ENCODE measurements at places on chromosomes 13 and 19.

DNA sequence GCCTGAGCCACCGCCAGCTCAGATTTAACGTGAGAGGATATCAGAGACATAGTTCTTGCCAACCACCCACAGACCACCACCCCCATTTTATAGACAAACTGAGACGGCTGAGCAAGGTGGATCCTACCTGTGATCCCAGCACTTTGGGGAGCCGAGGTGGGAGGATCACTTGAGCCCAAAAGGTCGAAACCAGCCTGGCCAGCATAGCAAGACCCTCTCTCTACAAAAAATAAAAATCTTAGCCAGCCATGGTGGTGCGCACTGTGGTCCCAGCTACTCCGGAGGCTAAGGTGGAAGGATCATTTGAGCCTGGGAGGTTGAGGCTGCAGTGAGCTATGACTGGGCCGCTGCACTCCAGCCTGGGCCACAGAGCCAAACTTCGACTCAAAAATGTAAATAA, 30.6 kb upstream of the NDUFS7 start:
- no peak for DNase-seq

DNA sequence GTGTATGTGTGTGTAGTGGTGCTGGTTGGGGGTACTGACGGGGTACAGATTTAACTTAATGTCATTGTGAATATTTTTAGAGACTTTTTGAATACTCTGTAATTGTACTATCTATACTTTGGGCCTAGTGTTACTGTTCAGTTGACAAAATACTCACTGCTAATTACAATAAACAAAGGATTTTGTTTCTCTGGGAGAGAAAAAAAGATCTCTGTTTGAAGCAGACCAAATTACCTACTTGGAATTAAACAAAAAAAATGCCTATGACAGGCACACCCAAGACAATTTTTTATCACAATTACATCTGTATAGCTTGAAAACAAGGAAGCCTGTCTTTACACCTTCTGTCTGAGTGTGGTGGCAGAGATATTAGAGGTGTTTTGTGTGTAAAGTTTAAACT, 45.1 kb downstream of the OLFM4 start:
- DNase-seq: no peak

DNA sequence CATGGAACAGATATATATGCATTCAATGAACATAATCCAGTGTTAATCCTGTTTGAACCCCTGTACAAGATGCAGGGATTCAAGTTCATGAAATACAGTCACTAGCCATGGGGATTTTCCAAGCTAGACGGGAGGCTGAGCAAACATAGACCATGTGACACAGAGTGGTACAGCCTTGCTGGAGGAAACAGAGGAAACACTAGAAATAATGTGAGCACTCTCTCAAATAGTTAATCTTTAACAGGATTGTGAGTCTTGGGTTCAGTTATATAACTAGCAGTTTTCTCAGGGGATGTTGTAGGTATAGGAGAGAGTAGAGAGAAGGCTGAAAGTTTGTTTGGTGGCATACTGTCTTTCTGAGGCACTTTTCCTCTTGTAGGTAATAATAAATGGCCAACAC, 13.9 kb upstream of the LGALS16 start:
- no peak for DNase-seq

DNA sequence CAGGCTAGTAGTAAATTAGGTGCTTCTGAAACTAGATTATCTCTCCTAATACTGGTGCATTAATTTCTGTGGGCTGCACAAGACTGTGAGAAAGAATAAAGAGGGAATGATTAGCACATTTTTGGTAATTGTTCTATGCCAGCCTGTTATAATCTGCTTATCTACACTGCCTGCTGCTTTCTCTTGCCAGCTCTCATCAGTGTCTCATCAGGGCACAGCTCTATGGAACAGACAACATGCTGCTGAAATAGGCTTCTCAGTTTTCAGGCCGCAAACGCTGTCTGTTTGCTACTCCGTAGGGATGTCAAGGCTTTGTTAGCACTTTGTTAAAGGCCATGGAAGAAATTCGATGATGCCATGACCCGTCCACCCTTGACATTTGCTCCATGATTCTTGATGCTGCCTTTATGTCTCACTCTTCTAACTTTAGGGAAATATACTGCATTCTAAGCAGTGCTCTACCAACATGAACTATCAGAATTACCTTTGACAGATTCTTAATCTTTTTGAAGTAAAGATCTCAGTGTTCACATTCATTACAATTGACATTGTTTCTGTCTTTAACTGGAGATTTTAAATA, 84.0 kb upstream of the PRR20A start:
- no peak for DNase-seq

GRCh38 chr13:74966814-74967424, 515.0 kb downstream of the TBC1D4 start:
- DNase-seq: no peak

DNA sequence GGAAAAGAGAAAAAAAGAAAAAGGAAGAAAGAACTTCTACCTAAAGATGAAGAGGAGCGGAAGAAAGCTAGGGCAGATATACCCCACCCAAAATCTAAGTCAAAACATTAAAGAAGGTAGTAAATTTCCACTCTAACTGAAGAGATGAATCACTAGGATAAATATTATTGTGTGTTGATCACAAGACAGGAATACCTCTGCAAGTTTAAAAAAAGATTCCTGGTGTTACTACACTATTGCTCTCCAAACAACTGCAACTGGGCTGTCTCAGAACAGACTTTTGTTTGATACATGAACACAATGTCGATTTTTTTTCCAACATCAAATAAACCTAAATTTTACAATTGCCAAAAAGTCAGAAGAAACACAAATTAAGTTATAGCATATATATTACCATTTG, 6.8 kb downstream of the HSPH1 start:
- no peak for DNase-seq

GRCh38 chr13:99214232-99214631, 13.6 kb downstream of the UBAC2 start:
- DNase-seq: no peak

GRCh38 chr13:91576590-91576989, 178.2 kb downstream of the GPC5 start:
- DNase-seq: peak; percentile 60

DNA sequence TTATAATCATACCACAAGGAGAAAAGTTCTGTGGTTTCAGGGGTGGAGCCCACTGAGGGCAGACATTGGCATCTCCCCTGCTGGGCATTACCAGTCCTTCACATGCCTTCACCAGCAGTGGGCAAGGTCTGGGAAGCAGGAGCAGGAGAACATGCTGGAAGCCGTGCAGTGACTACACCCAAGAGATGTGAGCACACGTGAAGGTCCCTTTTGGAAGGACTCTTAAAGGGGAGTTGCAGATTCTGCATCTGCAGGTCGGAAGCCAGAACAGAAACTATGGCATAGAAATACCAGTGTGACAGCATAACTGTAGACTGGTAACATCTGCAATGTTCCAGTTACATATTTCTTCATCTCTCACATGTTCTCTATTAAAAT, 26.9 kb upstream of the KL start:
- DNase-seq: no peak

DNA sequence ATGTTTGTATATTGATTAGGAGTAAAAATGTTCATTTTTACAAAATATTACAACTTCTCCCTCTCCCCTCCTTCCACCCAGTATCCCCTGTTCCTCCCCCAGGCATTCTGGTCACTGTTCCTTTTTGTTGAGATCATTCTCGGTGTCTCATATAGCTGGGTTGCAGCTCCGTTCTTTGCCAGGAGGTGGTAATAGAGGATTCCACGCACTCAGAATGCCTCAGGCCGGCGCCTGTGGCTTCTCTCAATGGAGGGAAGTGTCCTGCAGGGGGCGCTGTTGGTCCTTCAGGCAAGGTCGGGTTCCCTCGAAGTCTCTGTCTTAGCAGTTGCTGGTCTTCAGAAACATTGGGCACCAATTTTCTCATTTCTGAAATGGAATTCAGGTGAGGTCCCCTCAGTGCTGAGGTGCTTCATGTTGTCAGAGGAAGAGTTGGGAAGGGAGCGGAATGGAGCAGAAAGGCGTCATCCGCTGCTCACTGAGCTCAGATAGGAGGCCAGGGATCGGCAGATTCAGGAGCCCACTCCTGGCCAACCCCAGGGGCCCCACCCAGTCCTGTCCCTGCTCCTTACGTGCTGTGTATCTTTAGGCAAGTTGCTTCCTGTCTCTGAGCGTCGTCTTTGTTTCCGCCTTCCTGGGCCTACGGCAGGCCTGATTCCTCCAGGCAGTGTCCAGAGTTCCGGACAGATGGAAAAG, 10.3 kb upstream of the GARIN5A start:
- DNase-seq: peak; percentile 61

GRCh38 chr13:107961849-107962608, 253.3 kb downstream of the LIG4 start:
- no peak for DNase-seq

DNA sequence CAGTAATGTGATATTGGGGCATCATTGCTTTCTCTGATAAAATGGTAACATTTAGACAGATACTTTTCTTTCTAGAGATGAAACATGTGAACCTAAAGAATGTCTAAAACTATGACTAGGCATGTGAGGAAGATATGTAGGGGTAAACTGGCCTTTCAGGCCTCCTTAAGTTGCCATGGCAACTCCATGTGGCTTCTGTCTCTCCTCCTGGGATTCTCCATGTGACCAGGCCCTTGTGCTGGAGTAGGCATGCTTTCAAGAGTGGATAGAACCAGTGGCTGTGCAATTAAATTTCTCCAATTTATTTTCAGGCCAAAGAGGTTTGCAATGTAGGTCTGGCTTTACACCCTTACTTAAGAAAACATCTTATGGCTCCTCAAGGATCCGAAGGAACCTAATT, 130.8 kb downstream of the OLFM4 start:
- DNase-seq: no peak

DNA sequence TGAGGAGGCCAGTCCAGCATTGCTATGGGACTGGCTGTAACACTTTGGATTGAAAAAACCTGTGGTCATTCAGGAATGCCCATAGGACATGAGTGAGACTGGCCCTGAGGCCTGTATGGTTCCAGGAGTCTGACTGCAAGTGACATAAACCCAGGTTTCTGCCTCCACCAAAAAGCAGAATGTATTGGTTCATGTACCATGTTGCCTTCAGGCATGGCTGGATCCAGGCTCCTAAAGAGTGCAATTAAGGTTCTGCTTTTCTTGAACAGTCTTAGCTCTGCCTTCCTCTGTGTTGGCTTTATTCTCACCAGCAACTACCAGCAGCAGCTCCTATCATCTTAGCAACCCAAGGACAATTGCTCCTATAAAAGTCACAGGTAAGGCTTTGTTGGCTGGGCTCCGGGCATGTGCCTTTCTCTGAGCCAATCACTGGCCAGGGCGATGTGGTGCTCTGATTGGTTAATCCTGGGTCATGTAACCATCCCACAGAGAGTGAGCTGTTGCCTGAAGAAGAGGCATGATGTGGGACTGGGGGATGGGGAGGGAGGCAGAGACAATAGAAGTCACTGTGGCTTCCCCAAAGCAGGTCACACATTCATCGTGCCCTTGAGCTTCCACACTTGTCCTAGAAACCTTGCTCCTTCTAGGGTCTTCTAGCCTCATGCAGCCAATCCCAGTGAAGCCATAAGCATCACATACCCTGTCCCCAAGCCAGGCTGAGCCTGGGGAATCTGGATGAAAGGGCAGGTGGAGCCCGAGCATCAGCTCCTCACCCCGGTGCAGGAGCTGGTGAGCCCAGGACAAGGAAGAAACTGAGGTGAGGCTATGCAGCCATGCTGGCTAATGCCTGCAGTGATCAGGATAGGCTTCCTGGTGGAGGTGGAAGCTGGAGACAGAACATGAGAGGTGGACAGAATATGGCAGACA, 123.9 kb downstream of the URI1 start:
- DNase-seq: no peak

DNA sequence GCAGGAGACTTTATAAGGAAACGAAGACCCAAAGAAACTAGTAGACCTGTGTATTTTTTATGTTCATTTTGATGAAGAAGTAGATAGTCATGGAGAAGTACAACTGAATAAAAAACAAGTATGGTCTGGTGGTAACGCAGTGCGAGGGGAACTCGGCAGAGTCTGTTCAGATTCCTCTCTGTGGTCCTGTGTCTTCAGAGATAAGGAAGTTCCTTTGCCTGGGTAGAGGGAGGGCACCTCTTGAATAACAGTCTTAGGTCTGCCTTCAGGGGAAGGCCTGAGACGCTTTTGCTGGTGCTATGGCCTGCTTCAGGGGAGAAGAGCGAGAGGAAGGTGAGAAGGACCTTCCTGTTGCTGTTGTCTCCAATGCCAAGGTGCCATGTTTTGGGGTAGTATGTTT, 25.9 kb upstream of the SLC46A3 start:
- DNase-seq: no peak

- DNase-seq: no peak
Measured at GRCh38 chr13:24759197-24759596, 4.8 kb upstream of the RNF17 start.

- DNase-seq: peak; percentile 44
Measured at GRCh38 chr19:11196406-11197287, 698 bp downstream of the KANK2 start.

GRCh38 chr13:28313579-28313978, 175.2 kb downstream of the PAN3 start:
- DNase-seq: peak; percentile 36

DNA sequence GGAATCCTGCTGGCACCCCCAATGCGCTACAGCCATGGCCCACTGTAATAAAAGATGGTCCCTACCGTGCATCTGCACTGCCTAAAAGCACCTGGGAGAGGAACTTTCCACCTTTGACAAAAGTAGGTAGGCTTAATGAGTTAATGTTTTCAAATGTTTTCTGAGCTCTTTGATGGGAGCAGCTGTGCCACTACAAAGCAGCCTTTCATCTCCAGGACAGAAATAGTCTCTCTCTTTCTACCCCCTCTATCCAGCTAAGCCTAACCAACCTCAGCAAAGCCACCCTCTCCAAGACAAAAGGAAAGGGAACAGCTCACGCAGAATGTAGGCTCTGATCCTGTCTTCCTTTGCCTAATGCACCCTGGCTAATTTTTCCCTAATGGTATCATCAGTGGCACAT, 560.2 kb downstream of the UQCRFS1 start:
- no peak for DNase-seq

- DNase-seq: no peak
Measured at GRCh38 chr13:26476111-26476781, 81.2 kb upstream of the WASF3 start.

GRCh38 chr19:38079926-38080380, 144.1 kb downstream of the DPF1 start:
- no peak for DNase-seq

DNA sequence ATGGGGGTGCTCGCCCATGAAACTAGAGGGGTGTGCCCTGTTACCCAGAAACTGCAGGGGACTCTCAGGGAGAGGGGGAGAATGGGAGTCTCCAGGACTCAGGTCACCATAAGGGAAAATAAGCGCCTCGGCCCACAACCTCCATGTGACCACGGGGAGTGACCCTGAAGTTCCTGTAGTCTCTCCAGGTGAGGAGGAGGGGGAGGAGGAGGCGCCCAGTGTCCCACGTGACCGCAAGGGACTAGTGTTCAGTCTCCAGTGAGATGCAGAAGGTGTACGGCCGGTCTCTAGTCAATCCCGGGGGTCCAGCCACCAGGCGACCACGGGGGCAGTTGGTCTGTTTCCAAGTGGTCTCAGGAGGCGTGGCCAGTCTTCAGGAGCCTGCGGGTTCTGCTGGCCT, 16.0 kb downstream of the TM6SF2 start:
- DNase-seq: no peak

Data from HEK293T (cell line).